ENCODE measurements at places on chromosomes 2 and 18.

- no peak overlapping the region for H3K4me3 ChIP-seq
- DNase-seq: no peak
- H3K27ac ChIP-seq: no peak overlapping the region
These were observed 5.8 kb upstream of the SAG start for GRCh38 chr2:233301811-233302210.

- peak within 1 kb of the TSS; percentile 92 for H3K27ac ChIP-seq
- peaks cover 29% of the 10 kb centered on the region for H3K4me1 ChIP-seq
- peak within 1 kb of the TSS; percentile 78 for H3K4me3 ChIP-seq
- peaks cover 8% of the 10 kb centered on the region for H3K36me3 ChIP-seq
- DNase-seq: no peak
- H3K27me3 ChIP-seq: no peaks in the 10 kb centered on the region
These were observed at the start of gene MCFD2 for GRCh38 chr2:46915281-46915810. Gene MCFD2 (minus strand): TSS chr2:46915806. CDS start chr2:46909171, 6,635 bp downstream.

GRCh38 chr2:214294426-214294825 is 116.4 kb upstream of the VWC2L start:
- DNase-seq: no peak
- no peak overlapping the region for H3K27ac ChIP-seq
- H3K4me1 ChIP-seq: no peaks in the 10 kb centered on the region
- H3K36me3 ChIP-seq: peaks cover 5% of the 10 kb centered on the region
- H3K27me3 ChIP-seq: no peaks in the 10 kb centered on the region
- H3K4me3 ChIP-seq: no peak overlapping the region

GRCh38 chr2:200089040-200089755 is 133.8 kb downstream of the MAIP1 start:
- H3K36me3 ChIP-seq: no peaks in the 10 kb centered on the region
- no peak overlapping the region for H3K4me3 ChIP-seq
- H3K27ac ChIP-seq: no peak overlapping the region
- H3K4me1 ChIP-seq: peaks cover 10% of the 10 kb centered on the region
- H3K27me3 ChIP-seq: no peaks in the 10 kb centered on the region

DNA sequence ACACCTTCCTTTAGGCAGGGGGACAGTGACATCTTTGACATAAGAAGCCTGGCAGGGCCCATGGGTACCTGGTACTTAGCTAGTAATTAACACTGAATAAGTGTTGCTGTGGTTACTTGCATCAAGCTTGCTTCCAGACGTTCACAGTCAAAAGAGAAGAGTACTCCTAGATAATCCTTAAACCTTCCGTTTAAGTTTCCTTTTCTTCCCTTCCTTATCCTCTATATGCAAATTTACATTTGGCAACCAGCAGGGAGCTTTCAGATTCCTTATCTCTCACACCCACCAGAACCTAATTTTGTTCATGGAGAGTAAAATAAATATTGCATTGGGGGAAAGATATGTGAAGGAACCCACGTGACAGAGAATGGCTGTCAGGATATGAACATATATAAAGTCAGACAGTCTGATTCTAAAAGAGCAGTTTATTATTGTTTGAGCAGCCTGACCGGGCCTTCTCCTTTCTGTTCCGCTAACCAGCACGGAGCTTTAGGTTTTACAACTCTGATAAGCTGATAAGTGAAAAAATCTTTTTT is 7.8 kb upstream of the RAB31 start:
- peak overlapping the region; percentile 65 for H3K27ac ChIP-seq
- peaks cover 11% of the 10 kb centered on the region for H3K4me1 ChIP-seq
- no peaks in the 10 kb centered on the region for H3K27me3 ChIP-seq
- DNase-seq: no peak
- no peaks in the 10 kb centered on the region for H3K36me3 ChIP-seq
- no peak overlapping the region for H3K4me3 ChIP-seq

All from mesothelial cell of epicardium (in vitro differentiated cells).